ENCODE measurements at places on chromosomes 5 and 9.

- DNase-seq: no peak
Measured at GRCh38 chr5:148484651-148485050, 100.9 kb downstream of the FBXO38 start.

DNA sequence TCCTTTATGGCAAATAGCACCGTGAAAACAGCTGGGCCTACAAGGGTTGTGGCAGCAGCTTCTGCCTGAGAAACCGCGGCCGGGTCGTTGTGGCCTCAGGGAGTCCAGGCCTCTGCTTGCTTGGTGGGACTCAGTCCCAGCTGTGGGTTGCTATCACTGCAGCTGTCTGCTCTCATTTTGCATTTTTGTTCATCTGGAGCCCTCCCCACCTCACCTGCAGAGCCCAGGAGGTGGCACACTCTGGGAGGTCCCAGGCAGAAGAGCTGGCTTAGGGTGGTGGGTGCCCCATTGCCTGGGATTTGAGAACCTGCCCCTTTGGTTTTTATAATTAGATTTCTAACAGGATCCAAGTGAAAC is 138.4 kb downstream of the GADD45G start:
- DNase-seq: no peak

- DNase-seq: no peak
Measured at GRCh38 chr5:5589857-5590256, 167.4 kb downstream of the ICE1 start.

GRCh38 chr9:36902080-36902716 is 131.9 kb downstream of the PAX5 start:
- DNase-seq: no peak

GRCh38 chr9:130348881-130349280 is 83.3 kb downstream of the HMCN2 start:
- no peak for DNase-seq

DNA sequence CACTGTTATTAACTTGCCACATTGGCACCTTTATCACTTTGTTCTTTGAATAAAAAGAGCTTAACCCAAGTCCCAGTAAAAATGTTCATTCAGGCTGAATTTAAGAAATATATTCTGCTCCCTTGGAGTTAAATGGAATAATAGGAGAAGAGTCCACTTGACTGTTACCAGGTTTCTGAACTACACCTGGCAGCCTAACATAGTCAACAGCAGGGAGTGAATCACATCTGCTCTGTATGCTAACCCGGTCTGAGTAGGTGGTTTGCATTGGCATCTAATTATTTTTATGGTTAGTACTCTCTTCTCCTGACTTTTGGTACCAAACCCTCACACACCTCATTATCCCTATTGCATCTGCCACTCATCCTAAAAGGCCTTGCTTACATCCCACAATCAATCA is 86.7 kb downstream of the STK32A start:
- no peak for DNase-seq

GRCh38 chr5:109173036-109173794 is 236.6 kb downstream of the PJA2 start:
- DNase-seq: no peak

DNA sequence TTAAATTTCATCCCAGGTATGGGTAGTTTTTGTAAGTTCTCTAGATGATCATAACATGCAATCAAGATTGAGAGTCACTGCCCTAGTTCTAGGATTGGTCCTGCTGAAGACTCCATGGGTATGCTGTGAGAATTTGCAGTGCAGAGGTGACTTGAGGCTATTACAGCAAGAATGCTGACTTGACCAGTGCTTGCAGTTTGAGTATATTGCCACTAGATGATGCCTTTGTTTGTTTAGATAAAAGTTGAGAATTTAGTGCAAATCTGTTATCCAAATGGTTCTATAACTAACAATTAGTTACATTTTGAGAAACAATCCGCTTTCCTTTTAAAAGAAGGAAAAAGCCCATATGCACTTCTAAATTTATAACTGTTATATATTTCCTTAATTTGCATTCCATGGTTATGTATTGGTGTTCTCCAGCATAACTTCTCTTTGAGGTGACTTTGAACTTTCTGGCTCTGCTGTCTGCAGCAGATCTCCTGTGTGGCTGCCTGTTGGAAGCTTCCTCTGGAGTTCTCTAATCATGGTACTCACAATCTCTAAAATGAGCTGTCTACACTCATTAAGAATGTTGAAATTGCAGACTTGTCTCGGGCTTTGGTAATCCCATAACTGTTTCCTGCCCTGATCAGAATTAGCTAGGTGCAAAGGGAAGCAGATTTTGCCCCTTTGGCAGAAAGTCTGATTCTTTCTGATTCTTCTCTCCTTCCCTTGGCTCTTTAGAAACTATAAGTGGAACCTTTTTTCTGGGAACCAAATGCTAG is 24.9 kb downstream of the MELK start:
- DNase-seq: no peak

- DNase-seq: no peak
Measured at GRCh38 chr5:68918306-68918705, 175.5 kb upstream of the SLC30A5 start.

GRCh38 chr9:129469988-129470316 is 150.9 kb downstream of the C9orf50 start:
- DNase-seq: no peak

- DNase-seq: no peak
Measured at GRCh38 chr9:71630377-71630995, 137.8 kb downstream of the CEMIP2 start.

DNA sequence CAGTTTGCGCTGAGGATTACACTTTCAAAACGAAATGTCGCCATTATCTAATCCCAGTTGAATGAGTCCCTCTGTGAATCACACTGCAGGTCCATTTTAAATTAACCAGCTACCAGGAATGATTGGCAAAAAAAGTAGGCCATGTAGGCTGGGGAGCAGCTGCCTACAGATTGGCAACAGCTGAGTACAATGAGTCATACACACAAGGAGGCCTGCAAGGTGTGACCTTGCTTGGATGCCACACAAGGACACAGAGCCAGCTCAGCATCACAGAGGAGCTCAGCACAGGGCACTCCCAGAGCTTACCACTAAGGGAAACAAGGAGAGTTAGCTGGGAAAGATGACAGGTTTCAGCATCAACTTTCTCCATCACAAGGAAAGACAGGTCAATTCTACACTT is 12.9 kb downstream of the HAVCR1 start:
- no peak for DNase-seq

GRCh38 chr9:87635656-87636501 is 90.0 kb upstream of the CTSL start:
- DNase-seq: no peak

- DNase-seq: no peak
Measured at GRCh38 chr5:103461243-103461642, 101.3 kb downstream of the NUDT12 start.

DNA sequence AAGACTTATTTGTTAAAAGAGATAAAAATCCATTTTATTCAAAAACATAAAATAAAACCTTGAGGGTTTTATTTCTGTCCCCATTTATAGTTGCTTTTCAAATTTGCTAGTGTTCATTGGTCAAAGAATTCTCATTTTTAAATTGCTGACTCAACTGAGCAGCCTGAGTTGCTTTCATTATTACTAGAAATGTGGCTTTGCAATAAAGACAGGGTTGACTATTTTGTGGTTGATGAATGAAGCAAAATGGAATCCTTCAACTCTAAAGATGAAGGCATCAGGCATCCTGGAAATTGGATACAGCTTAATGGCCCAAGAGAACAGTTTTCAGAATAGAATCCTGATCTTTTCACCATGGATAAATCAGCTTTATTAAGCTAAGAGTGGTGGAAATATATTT is 23.9 kb upstream of the PPP3R2 start:
- no peak for DNase-seq

DNA sequence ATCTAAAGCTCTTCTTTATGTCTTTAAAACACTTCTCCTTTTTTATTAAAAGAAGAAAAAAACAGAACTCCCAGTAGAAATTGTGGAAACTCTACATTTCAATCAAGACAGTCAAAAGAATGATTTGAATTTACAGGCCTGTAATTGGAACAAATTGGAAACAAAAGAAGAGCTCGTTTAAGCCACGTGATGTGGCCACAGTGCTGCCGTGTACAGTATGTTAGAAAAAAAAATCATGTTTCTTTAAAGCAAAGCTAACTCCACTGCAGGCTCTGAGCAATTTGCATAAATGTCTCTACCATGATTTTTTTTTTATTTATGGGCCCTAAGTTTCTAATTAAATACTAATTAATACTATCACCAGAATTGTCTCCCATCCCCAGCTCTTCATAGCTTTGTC is 325.6 kb downstream of the ZSWIM6 start:
- DNase-seq: no peak

GRCh38 chr9:37413311-37413710 is 9.2 kb upstream of the GRHPR start:
- DNase-seq: no peak

DNA sequence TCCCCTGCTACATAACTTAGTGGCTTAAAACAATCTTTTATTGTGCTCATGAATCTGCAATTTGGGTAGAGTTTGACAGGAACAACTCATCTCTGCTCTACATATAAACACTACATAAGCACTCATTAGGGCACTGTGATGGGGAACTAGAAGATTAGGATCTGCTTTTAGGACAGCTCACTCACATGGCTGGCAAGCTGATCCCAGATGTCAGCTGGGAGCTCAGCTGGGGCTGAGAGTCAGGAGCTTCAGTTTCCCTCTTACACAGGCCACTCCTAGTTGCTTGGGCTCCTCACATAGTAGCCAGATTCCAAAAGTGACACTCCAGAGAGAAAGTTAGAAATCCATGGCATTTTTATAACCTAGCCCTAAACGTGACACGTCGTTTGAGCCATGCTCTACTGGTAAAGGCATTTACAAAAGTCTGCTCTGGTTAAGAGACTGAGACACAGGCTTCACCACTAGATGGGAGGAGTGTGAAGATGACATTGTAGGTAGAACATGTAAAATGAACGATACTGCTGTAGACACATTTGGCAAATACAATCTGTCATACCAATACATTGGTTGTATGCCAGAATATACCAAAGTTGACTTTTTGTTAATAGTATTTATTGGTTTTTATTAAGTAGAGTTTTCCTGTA is 23.6 kb downstream of the SCAI start:
- no peak for DNase-seq

- no peak for DNase-seq
Measured at GRCh38 chr9:33407061-33407460, 4.7 kb upstream of the AQP7 start.
